ENCODE measurements at places on chromosomes 7 and 10.

GRCh38 chr10:126122881-126123280 is 226.5 kb downstream of the FANK1 start:
- no peak for DNase-seq

DNA sequence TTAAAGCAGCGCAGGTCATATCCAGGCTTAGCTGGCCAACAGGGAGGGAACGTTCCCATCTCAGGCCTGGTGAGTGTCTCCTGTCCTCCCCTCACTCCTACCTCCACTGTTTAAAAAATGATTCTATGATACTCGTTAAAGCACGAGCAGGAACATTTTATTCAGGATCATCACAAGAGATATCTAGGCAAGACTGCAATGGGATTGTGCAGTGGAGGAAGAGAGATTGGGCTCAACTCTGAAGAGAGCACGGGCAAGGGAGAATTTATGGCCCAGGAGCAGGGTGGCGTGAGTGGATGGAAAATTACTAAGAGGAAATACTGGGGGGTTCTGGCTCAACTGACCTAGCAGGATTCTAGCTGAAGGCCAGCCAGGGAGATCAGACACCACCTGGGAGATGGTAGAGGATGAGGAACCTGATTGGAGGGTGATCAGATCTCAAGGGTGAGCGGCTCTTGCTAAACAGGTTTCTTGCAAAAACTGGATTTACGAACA is 9.0 kb upstream of the HSPB1 start:
- DNase-seq: no peak

GRCh38 chr7:90621125-90621746 is 25.1 kb downstream of the CDK14 start:
- no peak for DNase-seq

GRCh38 chr10:29420744-29421143 is 131.9 kb downstream of the LYZL1 start:
- DNase-seq: no peak

DNA sequence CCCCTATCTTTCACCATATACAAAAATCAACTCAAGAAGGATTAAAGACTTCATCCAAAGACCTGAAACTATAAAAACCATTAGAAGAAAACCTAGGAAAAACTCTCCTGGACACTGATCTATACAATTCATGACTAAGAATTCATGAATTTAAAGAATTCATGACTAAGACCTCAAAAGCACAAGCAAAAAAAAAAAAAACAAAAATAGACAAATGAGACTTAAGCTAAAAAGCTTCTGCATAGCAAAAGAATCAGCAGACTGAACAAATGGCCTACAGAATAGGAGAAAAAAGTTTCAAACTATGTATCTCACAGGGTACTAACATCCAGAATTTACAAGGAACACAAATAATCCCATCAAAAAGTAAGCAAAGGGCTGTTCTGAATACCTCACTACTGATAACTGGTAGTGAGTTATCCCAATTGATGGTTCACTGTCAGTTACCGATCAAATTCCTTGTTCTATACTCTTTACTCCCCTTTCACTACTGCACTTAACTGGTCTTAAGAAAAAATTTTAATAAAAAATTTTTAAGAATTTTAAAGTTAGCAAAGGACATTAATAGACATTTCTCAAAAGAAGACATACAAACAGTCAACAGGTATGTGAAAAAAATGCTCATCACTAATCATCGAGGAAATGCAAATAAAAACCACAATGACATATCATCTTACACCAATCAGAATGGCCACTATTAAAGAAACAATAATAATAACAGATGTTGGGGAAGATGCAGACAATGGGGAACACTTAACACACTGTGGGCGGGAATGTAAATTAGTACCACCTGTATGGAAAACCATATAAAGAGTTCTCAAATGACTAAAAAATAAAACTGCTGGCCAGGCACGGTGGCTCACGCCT is 33.2 kb downstream of the KMT2C start:
- no peak for DNase-seq

Data from muscle of back (tissue), 13 donors.